ENCODE measurements at places on chromosomes 1 and 21.

DNA sequence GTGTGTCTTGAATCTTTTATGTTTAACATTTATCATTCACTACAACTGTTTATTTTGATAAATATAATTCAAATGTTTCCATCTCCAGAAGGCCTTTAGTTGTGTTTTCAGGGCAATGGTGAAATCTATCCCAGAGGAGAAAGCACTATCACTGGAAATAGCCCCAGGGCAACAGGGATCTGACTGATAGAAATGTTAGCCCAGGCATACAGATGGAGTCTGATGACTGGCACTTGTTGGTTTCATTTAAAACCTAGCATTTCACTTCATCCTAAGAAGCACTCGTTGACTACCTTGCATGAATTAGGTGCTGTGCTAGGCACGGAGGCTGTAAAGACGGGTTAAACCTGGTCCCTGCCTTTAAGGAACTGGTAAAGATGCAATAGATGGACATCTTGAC, 103.1 kb downstream of the C1orf21 start:
- no peak for DNase-seq

- DNase-seq: no peak
These were observed 29.8 kb upstream of the KIF21B start for GRCh38 chr1:201053155-201053860.

DNA sequence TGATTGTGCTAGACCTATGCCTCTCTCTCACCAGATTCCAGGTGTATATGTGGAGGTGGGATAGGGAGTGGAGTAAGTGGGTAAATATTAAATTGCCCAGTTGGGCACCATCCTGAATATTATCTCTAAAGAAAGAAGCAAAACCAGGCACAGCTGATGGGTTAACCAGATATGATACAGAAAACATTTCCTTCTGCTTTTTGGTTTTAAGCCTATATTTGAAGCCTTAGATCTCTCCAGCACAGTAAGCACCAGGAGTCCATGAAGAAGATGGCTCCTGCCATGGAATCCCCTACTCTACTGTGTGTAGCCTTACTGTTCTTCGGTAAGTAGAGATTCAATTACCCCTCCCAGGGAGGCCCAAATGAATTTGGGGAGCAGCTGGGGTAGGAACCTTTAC, at the start of gene FCER1A:
FCER1A (plus strand) TSS at position 242 of the 400 bp plus-strand sequence; CDS start at position 271, 29 bp downstream.
- DNase-seq: no peak

DNA sequence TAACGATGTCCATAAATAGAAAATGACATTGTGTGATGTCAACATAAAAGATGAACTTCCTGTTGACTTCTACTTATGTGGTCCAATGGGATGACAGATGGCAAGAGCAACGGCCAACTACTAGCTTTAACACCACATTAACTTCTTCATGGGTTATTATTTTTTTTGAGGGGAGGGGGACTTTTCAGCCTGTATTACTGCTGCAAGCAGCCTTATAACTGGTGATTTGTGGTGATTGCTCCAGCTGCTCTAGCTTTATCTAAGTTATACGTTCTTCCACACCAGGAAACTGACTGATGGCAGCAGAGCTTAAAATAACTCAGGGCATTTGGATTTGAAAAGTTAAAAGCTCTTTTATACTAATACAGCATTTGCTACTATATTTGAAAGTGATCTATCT, 228.8 kb upstream of the B3GALT2 start:
- DNase-seq: no peak

DNA sequence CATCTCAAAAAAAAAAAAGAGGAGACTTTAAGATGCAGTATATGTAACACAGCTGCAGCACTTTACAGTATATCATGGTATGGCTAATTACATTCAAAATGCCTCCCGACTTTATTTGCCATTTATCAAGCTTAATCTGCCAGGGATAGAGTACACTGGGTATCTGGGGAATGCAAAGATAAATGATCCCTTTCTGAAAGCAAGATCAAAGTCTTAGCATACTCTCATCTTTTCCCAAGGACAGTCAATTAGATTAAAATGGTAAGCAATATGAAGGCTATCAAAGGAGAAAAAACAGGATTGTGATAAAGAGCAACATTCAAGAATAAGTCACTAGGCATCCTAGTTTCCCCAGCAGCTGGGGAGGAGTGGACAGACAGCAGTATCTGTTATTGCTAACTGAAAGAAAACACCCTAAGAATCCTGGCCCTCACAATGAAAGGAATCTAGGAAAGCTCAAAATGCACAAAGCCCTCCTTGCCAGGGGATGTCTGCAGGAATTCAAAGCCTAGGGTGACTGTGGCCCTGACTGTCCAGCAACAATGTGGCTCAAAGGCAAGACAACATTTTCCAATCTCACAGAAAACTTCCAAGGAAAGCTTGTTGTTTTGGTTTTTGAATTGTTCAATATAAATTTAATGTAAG, 56.7 kb upstream of the RAP1GAP start:
- DNase-seq: no peak

GRCh38 chr1:30511563-30511962, 211.8 kb downstream of the MATN1 start:
- no peak for DNase-seq

GRCh38 chr21:37432710-37433455, 66.3 kb downstream of the DYRK1A start:
- DNase-seq: no peak

DNA sequence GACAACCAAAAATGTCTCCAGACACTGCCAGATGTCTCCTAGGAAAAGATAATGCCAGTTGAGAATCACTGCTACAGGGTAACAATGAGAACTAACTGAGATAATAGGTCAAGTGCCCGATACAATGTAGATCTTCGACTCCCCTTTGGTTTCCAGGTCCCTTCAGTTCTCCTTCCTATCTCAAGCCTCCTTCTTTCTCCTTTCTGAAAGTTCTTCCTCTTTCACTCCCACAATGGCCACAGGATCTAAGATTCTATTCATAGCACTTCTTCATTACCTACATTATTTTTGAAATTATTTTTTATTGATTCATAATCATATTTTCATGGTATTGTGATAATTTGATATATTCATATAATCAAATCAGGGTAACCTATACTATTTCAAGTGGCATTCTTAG, 6.3 kb downstream of the PFDN2 start:
- DNase-seq: no peak
